ENCODE measurements at places on chromosomes 7 and 10.

- no peak for DNase-seq
- no peak overlapping the region for H3K27ac ChIP-seq
- no peaks in the 10 kb centered on the region for H3K27me3 ChIP-seq
- no peak overlapping the region for H3K4me3 ChIP-seq
Observed at GRCh38 chr7:80475383-80475782, 36.5 kb downstream of the GNAT3 start.

- no peak overlapping the region for H3K4me3 ChIP-seq
- DNase-seq: no peak
- H3K27me3 ChIP-seq: no peaks in the 10 kb centered on the region
- H3K4me1 ChIP-seq: no peaks in the 10 kb centered on the region
Observed at GRCh38 chr10:94583124-94583523, 37.5 kb downstream of the HELLS start.

GRCh38 chr7:11436773-11437524, 395.0 kb downstream of the THSD7A start:
- H3K36me3 ChIP-seq: no peaks in the 10 kb centered on the region
- no peak for DNase-seq
- H3K27me3 ChIP-seq: no peaks in the 10 kb centered on the region
- no peak overlapping the region for H3K4me3 ChIP-seq
- no peak overlapping the region for H3K27ac ChIP-seq

DNA sequence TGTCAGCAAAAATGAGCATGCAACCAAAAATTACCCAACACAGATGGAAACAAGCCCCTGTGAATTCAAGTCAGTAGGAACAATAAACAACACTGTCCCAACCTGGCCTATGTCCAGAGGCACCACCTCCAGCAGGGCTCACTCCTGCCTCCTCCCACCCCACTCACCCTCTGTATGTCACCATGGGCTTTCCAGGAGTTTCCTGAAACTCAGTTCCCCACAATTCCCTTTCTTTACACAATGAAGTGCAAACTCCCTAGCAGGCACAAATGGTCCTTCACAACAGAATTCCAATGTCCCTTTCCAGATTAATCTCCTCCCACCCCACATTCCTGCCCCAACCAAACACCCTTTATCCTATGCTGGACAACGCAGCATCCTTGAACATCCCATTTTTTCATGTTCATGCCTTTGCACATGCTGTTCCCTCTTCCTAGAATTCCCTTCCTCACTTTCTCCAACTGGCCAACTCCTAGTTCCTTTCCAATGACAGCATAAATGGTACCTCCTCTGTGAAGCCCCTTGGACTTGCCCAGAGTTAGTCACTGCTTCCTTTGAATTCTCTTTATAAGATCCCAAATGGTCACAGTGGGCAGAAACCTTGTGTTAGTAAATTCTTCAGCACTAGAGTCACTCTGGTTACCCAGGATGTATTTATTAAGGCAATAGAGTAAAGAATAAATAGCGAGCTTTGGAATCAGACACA, 157.5 kb downstream of the SLIT1 start:
- no peaks in the 10 kb centered on the region for H3K27me3 ChIP-seq
- DNase-seq: no peak
- H3K4me3 ChIP-seq: no peak overlapping the region
- peaks cover 10% of the 10 kb centered on the region for H3K4me1 ChIP-seq
- H3K27ac ChIP-seq: no peak overlapping the region

DNA sequence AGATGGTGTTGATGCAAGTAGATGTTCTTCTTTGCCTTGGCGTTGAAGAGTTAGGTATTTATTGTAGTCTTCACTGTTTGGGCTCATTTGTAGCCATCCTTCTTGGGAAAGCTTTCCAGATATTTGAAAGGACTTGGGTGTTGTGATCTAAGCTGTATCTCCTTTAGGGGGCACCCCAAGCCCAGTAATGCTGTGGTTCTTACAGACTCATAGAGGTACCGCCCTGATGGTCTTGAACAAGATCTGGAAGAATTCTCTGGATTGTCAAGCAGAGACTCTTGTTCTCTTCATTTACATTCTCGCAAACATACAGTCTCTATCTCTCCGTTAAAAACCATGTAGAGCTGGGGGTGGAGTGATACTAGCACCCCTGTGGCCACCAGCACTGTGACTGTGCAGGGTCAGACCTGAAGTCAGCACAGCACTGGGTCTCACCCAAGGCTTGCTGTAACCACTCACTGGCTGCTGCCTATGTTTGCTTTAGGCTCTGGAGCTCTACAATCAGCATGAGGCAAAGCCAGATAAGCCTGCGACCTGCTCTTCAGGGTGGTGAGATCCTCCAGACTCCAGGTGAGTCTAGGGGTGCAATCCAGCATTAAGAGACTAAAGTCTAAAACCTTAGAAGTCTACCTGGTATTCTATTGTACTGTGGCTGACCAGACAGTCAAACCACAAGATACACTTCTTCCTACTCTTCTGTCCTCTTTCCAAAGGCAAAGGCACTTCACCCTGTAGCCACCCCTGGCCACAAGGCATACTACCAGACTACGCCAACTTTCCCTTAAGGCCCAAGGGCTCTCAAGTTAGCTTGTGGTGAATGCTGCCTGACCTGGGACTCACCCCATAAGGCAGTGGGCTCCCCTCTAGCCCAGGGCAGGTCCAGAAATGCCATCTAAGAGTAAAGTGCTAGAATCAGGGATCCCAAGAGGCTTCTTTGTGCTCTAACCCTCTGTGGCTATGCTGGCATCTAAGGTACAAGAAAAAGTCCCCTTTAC, 209.7 kb upstream of the TMEM196 start:
- H3K4me1 ChIP-seq: 0 out of 2 replicates have a peak, but pooled peaks cover 2% of the 10 kb centered on the region
- no peak overlapping the region for H3K4me3 ChIP-seq
- H3K27ac ChIP-seq: no peak overlapping the region
- H3K36me3 ChIP-seq: peaks cover 6% of the 10 kb centered on the region
- DNase-seq: peak; percentile 65

- no peaks in the 10 kb centered on the region for H3K4me1 ChIP-seq
- no peak overlapping the region for H3K27ac ChIP-seq
- no peak overlapping the region for H3K4me3 ChIP-seq
- no peaks in the 10 kb centered on the region for H3K27me3 ChIP-seq
Observed at GRCh38 chr7:92731335-92732063, 104.9 kb downstream of the CDK6 start.

DNA sequence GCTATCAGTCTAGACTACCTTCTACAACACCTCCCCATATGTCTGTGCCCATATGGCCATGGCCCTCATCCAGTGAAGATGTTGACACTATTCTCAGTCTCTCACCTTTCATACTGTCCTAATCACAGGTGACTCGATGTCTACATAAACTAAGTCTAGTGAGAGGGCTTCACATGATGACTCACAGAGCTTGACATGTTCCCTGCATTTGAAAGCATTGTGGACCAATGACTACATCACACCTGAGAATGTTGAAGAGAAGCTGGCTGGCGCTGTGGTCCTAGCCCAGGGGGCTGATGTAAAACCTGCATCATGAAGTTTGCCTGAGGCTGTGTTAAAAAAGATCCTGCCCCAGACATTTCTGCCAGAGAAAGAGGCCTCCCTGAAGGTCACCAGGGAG, 167.2 kb downstream of the NPSR1 start:
- no peaks in the 10 kb centered on the region for H3K36me3 ChIP-seq
- H3K4me3 ChIP-seq: no peak overlapping the region
- H3K4me1 ChIP-seq: no peaks in the 10 kb centered on the region
- H3K27ac ChIP-seq: no peak overlapping the region

DNA sequence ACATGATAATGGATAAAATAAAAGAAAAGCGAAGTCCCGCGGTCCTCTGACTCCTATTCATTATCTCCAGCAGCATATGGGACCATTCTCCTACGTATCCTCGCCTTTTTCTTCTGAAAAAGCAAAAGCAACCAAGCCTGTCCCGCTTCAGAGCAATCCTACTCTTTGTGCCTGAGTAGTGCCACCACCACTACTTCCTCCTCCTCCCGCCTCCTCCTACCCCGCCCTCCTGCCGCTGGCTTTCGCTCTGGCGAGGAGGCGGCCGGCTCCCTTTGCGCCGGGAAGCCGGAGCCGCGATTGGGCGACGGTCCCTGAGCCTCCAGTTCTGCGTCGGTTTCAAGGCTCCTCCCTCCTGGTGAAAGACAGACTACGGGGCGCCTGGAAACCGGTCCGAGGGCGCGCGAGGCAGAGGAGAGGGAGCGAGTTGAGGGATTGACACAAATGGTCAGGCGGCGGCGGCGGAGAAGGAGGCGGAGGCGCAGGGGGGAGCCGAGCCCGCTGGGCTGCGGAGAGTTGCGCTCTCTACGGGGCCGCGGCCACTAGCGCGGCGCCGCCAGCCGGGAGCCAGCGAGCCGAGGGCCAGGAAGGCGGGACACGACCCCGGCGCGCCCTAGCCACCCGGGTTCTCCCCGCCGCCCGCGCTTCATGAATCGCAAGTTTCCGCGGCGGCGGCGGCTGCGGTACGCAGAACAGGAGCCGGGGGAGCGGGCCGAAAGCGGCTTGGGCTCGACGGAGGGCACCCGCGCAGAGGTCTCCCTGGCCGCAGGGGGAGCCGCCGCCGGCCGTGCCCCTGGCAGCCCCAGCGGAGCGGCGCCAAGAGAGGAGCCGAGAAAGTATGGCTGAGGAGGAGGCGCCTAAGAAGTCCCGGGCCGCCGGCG, at the start of gene FZD1:
Gene FZD1, plus strand, starts transcription at position 388 of the 878 bp plus-strand sequence. Its CDS starts 448 bp downstream, at position 836.
- H3K36me3 ChIP-seq: no peaks in the 10 kb centered on the region
- H3K4me1 ChIP-seq: peaks cover 15% of the 10 kb centered on the region
- H3K27me3 ChIP-seq: peaks cover 82% of the 10 kb centered on the region
- peak; percentile 92 for DNase-seq
- no peak within 1 kb of the TSS for H3K27ac ChIP-seq

GRCh38 chr10:4457597-4457996, 368.4 kb upstream of the AKR1E2 start:
- H3K4me3 ChIP-seq: no peak overlapping the region
- H3K4me1 ChIP-seq: no peaks in the 10 kb centered on the region
- no peak for DNase-seq
- no peak overlapping the region for H3K27ac ChIP-seq
- H3K27me3 ChIP-seq: no peaks in the 10 kb centered on the region
- no peaks in the 10 kb centered on the region for H3K36me3 ChIP-seq

DNA sequence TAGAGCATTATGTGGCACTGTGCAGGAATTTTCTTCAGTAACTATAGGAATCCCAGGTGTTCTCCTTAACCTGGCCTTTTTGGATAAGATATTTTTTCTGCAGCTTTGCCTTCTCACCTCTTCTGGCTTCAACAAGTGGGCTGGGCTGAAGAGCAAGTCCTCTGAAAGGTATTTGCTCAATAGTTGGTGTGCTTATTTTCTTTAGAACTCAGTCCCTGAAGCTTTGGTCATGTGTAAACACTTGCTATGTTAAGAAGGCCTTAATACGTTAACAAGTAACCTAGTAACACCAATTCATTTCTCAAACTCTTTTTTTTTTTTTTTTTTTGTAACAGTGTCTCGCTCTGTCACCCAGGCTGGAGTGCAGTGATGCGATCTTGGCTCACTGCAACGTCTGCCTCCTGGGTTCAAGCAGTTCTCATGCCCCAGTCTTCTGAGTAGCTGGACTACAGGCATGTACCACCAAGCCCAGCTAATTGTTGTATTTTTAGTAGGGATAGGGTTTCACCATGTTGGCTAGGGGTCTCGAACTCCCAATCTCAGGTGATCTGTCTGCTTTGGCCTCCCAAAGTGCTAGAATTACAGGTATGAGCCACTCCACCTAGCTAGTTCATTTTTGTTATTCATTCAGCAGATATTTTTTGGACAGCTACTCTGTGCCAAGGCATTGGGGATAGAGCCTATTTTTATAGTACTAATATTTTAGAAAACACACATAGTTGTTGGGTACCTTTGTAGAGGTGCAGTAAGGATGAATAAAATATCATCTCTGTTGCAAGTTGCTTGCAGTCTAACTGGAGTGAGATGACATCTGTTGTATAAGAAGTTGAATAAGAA, 164.6 kb downstream of the SND1 start:
- H3K27me3 ChIP-seq: no peaks in the 10 kb centered on the region
- no peak for DNase-seq
- peaks cover 15% of the 10 kb centered on the region for H3K4me1 ChIP-seq
- no peaks in the 10 kb centered on the region for H3K36me3 ChIP-seq
- no peak overlapping the region for H3K27ac ChIP-seq

- H3K4me3 ChIP-seq: no peak overlapping the region
- no peaks in the 10 kb centered on the region for H3K27me3 ChIP-seq
- H3K27ac ChIP-seq: no peak overlapping the region
- no peaks in the 10 kb centered on the region for H3K36me3 ChIP-seq
Observed at GRCh38 chr10:56181607-56182006, 179.5 kb downstream of the ZWINT start.

DNA sequence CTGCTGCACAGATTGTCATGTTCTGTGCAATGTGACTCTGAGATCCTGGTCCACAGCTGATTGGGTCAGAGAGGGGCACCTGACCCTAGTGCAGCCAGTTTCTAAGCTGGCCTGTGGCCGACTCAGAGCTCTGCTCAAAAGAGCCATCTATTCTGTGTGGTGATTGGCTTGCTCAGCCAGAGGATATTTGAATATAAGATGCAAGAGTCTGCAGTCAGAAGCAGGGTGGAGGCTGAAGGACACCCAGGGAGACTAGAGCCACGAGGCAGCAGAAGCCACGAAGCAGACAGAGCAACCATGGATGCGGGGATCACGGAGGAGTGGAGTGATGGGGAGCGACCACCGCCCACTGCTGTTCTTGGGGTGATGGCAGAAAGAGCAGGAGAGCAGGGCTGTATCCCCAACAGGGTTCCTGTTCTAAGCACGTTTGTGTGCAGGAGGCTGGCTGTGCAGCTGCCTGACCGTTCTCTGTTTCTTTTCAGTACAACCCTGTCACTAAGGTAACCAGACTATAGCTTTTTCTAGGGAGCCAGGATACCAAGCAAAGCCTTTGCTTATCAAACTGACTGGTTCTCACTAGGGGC, 19.5 kb upstream of the RHEB start:
- DNase-seq: no peak
- no peaks in the 10 kb centered on the region for H3K4me1 ChIP-seq
- no peak overlapping the region for H3K27ac ChIP-seq
- no peak overlapping the region for H3K4me3 ChIP-seq
- H3K27me3 ChIP-seq: no peaks in the 10 kb centered on the region

DNA sequence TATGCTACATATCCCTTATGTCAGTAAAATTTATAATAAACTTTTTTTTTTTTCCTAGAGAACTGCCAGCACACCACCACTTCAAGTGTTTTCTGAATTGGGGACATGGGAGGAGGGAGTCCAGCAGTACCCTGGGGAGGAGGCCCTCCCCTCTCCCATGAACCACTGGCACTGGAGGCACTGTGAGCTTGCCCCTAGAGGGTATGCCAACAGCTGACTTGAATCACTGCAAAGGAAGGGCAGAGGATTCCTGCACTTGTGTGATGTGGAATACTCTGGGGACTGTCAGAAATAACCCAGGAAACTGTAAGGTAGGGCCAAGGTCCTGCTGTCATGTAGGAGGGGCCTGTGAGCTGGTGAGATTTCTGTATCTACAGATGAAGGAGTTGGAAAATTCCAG, 8.5 kb upstream of the ARMS2 start:
- no peak overlapping the region for H3K4me3 ChIP-seq
- no peak overlapping the region for H3K27ac ChIP-seq
- no peak for DNase-seq
- no peaks in the 10 kb centered on the region for H3K36me3 ChIP-seq

DNA sequence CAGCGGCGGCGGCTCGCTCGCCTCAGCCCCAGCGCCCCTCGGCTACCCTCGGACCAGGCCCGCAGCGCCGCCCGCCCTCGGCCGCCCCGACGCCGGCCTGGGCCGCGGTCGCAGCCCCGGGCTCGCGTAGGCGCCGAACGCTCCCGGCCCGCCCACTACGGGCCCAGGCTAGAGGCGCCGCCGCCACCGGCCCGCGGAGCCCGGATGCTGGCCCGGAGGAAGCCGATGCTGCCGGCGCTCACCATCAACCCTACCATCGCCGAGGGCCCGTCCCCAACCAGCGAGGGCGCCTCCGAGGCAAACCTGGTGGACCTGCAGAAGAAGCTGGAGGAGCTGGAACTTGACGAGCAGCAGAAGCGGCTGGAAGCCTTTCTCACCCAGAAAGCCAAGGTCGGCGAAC, 18.2 kb upstream of the TSPAN33 start:
- H3K27ac ChIP-seq: no peak overlapping the region
- H3K4me3 ChIP-seq: no peak overlapping the region
- no peak for DNase-seq
- H3K36me3 ChIP-seq: no peaks in the 10 kb centered on the region
- no peaks in the 10 kb centered on the region for H3K4me1 ChIP-seq

Data from H1 (cell line).